COR-L47 (cell line): ENCODE measurements at places on chromosomes 12 and 14.

DNA sequence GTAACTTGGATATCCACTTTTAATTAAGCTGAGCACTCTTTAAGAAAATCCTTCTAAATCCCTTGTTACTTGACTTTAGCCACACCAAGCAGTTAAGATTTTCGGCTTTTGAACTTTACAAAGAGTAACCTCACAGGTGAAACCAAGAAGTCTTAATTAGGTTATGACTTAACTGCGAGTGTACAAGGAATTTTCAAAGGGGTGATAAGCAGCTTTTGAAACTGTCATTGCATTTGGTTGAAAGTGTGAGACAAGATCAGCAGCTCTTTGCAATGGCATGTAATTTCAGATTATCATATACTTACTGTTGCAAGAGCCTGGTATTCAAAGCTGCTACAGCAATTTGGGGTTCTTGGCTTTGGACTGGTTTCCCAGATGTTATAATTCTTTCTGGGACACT, 137.5 kb downstream of the TMEM117 start:
- DNase-seq: no peak

GRCh38 chr14:35257809-35258208, 34.4 kb upstream of the PSMA6 start:
- no peak for DNase-seq

GRCh38 chr14:102348376-102348775, 14.3 kb downstream of the CINP start:
- DNase-seq: no peak

- DNase-seq: no peak
These were observed 57.2 kb downstream of the ESRRB start for GRCh38 chr14:76432827-76433752.

DNA sequence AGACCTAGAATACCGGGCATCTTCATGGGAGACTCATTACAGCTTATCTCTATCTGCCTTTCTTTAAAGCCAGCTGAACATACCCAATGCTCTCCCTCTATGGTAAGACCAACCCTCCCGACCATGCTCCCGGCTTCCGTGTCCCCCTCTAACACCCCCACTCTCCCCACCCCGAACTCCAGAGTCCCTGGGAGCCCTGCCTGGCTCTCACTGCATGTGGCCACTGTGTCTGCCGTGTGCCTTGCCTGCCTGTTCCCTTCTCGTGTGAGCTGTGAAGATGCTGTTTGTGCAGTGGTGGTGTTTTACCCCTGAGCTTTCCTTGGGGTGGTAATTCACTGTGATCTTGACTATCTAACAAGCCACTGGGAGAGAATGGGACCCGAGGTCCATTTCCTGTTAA, 146.4 kb upstream of the FKBP4 start:
- no peak for DNase-seq
